ENCODE measurements at places on chromosomes 6 and 20.

DNA sequence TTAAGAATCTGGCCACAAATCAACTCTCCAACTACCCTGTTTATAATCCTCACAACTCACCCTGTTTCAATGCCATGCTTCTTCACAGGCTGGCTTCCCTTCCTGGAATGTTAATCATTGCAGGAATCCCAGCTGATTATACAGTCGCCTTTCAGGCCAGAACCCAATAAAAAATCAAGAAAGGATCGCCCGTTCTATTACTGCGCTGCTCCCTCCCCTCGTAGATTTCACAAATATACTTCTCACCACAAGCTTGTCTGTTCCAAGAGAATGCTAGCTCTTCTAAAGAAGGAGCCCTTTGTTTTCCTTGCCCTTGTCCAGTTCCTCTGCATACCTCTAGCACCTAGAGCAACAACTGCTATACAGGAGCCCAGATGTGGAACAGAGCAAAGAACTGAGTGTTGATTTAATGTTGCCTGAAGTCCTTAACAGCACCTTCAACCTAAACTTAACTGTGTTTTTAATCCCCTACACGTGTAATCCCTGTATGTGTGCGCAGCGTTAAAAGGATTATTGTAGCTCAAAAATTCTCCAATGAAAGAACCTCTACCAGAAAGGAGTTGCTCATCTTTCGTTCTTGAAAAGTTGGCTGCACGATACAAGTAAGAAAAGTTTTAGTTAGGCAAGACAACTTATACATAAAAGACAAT lies 988 bp downstream of the ECHDC1 start:
- no peak for DNase-seq

- no peak for DNase-seq
Measured at GRCh38 chr6:160077024-160077423, 44.6 kb upstream of the SLC22A1 start.

DNA sequence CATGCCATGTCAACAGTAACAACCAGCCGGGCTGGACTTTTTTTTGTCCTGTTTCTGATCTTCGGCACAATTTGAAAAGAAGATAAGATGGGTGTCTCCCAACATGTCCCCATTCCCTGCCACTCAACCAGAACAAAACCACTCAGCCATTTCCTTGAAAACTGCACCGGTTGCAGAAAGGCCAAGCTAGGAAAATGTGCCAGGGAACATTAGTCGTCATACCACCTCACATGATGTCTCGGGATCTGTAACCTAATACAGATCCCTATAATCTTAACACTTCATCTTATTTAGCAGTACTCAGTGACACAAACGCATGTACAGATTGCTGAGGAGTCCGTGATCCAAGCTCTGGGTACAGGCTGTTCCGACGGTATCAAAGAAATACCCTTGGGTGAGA lies 46.5 kb downstream of the ALDH8A1 start:
- DNase-seq = no peak

- no peak for DNase-seq
Measured at GRCh38 chr6:129846761-129847160, 14.4 kb downstream of the TMEM244 start.

DNA sequence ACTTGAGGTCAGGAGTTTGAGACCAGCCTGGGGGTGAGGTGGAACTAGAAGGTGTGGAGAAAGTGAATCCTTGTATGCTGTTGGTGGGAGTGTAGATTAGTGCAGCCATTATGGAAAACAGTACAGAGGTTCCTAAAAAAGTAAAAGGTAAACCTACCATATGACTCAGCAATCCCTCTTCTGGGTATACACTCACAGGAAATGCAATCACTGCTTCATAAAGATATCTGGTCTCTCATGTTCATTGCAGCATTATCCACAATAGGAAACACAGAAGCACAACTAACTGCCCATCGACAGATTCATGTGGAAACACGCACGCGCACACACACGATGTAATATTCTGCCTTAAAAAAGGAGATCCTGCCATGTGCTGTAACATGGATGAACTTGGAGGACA lies 66.7 kb downstream of the CDC5L start:
- DNase-seq = no peak

- DNase-seq = no peak
Measured at GRCh38 chr6:168130168-168130696, 51.2 kb upstream of the FRMD1 start.

GRCh38 chr6:43859213-43859612 lies 89.2 kb downstream of the VEGFA start:
- DNase-seq = no peak

DNA sequence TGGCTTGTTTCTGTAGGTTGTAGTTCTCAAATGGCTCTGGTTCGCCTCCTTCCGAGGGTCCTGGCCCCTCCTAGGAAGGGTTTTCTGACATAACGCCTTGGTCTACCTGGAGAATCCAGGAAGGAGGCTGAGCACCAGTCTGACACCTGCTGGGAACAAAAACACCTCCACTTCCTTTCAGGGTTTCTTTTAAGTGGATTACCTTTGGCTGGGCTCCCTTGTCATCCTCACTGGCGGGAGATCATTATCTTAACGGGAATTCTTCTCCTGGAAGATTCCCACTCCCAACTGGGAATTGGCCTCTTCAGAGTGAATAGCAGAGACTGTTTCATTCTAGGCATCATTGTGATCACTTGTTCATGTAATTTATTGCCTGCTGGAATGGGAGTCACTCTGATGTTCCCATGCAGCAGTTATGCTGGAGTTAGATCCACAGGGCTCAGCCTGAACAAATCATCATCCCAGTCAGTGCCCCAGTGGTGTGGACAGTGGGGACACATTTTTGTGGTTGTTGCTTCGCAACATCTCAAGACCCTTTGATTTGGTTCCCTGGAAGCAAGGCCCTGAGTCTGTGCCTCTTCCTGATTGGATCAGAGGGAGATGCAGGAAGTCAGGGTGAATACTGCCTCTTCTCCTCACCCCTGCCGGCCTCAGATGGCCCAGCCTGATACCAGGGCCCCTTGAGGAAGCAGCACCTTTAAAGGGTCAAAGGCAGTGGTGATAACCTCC lies 49.1 kb downstream of the LYRM2 start:
- no peak for DNase-seq

DNA sequence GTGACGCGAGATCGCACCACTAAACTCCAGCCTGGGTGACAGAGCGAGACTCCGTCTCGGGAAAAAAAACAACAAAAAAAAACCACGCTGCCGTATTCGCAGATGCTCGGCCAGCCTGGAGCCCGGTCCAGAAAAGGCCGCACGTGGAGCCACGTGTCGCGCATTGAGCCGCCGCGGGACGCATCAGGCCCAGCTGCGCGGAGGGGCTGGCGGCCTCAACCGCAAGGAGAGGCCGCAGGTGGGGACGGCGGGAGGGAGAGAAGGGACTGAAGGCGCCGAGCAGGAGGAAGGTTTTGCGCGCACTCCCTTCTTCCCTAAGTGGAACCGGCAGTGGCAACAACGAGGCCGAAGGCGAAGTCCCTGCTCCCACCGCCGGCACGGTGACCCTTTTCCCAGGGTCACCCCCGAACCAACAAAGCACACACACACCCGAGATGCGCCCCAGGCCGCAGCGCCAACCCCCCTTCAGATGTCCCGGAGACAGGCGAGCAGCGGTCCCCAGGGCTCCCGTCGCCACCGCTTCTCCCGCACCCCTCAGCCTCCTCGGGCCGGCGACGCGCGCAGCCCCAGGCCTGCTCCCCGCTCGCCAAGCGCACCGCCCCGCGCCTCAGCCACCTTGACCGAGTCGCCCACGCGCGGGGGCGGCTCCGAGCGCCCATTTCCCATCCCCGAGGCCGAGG lies 681 bp downstream of the SYCP2 start:
- DNase-seq = no peak

- no peak for DNase-seq
Measured at GRCh38 chr6:5184218-5184617, 76.5 kb downstream of the LYRM4 start.

DNA sequence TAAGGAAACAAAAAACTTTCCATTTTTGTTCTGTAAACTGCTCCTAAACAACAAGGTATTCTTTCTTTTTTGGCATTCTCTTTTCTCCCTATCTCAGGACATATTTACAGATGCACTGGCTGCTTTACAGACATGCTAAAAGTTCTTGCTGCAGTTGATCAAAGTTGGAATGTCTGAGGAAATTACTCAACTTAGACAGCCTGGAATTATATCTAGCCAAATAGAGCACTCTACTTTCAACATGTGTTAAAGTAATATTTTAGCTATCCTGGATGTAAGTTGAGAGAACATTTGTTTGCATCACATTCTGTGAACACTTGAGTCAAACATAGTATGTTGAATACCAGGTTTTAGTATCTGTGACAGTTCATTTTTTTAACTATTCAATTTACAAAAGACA lies 24.8 kb downstream of the TASP1 start:
- no peak for DNase-seq

- DNase-seq = peak; percentile 61
Measured at GRCh38 chr20:35320396-35321126, 28.3 kb upstream of the FAM83C start.

GRCh38 chr6:130840050-130840449 lies 12.8 kb downstream of the SMLR1 start:
- no peak for DNase-seq

GRCh38 chr6:170188571-170189001 lies 102.3 kb downstream of the DLL1 start:
- no peak for DNase-seq

DNA sequence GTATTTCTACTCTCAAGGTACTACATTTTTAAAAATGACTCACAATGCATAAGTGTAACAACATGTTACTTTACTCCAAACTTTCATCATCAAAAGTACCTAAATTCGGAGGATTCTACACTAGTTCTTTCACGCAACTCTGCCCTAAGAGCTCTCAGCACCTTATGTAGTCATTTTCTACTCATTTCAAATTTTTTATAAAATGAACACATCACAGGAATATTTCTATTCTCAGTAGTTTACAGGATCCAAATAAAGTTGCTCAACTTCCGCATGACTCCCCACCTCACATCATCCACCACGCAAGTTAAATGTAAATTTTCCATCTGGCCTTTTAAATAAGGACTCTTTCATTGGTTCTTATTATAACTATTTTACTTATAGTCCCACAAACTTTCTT lies 344.9 kb upstream of the MANEA start:
- DNase-seq = no peak

DNA sequence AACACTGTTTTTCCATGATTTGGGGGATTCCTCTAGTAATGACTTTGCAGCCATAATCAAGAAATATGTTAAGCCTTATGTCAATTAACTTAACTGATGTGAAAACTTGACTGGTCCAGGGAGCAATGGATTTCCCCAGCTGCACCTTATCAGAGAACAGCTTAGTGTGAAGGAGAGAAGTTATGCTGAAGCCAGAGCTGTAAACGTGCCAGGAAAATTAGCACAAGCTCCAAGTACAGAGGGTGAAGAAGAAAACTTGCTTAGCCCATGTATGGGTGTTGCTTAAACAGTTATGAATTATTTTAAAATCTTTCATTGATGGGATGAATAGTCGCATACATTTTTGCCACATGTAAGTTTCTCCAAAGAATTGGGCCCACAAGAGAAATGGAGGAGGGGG lies 214.9 kb upstream of the RNF217 start:
- no peak for DNase-seq

DNA sequence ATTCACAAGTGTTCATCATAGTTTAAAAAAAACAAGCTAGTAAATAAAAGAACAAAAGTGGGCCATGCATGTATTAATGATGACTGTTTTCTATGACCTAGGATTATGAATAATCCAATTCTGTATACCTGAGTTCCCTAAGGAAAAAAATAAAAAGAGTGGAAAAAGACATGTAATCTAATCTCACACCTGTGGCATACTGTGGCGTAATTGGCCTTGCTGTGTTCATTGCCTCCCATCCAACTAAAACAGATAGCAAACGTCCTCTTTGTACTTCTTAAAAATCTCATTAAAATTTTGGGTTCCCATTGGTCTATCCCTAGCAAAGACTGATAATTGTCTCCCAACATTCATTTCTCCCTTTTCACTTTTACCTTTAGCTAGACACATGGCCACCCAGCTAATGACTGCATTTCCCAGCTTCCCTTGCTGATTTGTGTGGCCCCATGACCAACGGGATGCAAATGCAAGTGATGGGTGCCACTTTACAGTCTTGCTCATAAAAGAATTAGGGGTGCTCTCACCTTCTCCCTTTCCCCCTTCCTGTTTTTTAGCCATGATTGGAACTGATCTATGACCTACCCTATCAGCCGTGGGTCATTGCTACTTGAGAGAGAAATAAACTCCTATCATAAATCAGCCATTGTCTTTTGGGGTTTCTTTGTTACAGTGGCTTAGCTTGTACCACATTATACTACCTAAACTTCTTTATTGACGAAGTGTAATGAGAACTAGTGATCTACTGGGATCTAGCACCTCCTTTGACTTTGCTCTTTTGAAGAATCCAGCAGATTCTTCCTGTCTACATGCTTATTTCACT lies 32.0 kb upstream of the TBC1D22B start:
- DNase-seq = no peak

- DNase-seq = no peak
Measured at GRCh38 chr6:112983713-112984261, 636.7 kb downstream of the RFPL4B start.

- DNase-seq = no peak
Measured at GRCh38 chr6:145026267-145026679, 709.0 kb downstream of the EPM2A start.

- no peak for DNase-seq
Measured at GRCh38 chr6:56965126-56965525, 10.2 kb downstream of the BEND6 start.

DNA sequence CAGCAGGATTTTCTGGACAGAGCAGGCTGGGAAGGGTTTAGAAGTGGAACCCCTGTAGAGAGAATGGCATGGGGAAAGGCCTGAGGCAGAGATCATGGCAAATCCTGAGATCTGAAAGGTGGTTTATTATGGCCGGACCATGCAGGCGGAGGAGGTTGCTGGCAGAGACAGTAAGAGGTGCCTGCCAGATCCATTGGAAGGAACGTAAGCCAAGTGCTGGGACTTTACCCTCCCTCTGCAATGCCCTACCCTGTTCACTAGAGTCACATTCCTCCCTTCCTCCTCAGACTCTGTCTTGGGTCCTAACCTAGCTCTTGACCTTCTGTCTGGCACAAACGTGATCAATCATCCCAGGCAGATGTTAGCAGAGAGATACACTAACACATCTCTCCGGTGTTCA lies 66.4 kb upstream of the SLC22A23 start:
- no peak for DNase-seq

DNA sequence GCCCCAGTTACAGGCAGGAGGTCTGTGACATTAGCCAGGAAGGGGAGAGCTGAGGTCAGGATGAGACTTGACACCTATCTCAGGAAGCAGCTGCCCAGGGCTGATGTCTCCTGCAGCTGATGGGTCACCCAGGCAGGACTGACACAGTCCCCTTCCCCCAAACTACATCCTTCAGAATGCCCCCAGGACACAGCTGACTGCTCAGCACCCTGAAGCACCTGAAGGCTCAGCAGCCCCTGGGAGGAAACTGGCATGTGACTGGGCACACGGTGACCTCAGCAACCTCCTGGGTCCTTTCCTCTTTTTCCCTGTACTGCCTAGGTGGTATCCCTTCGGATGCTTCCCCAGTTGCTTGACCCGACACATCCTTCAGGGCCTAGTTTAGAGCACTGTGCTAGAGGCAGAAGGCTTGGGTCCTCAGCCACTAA lies 1.9 kb downstream of the SDC4 start:
- DNase-seq = no peak

GRCh38 chr6:138400326-138400725 lies 3.7 kb upstream of the HEBP2 start:
- DNase-seq = no peak

Measured in stromal cell of bone marrow (primary cell).